Stimulated activated CD8-positive, alpha-beta memory T cell treated with anti-CD3 and anti-CD28 coated beads, Interleukin-2, amount 100 ng/mL, for 1 hour (primary cell): ENCODE measurements at places on chromosomes 5 and 9.

GRCh38 chr9:121013911-121014310 lies 36.2 kb downstream of the C5 start:
- DNase-seq: no peak

- DNase-seq: no peak
These were observed 92.1 kb downstream of the PDZD2 start for GRCh38 chr5:31731016-31731415.

GRCh38 chr9:13446938-13447842 lies 167.7 kb upstream of the MPDZ start:
- no peak for DNase-seq

GRCh38 chr5:142181547-142182163 lies 73.1 kb downstream of the NDFIP1 start:
- no peak for DNase-seq

- no peak for DNase-seq
These were observed 437.7 kb downstream of the SEMA5A start for GRCh38 chr5:9108162-9108561.

DNA sequence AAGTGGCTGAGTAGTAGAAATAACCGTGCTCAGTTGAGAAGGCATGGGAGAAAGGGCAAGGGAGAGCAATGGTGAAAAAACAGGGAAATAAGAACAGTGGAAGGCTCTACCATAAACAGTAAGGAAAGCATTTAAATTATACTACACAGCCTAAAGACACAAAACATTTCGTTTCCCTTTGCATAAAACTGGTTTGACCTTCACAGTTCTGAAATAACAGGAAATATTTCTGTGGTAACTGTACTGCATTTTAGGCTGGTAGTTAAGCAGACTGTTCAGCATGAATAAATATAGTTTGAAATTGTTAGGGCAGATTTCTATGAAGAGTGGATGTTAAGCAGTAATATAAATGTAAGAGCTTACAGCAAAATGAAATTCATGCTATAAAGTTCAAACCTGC lies 147.5 kb downstream of the CSNK1G3 start:
- DNase-seq: no peak

DNA sequence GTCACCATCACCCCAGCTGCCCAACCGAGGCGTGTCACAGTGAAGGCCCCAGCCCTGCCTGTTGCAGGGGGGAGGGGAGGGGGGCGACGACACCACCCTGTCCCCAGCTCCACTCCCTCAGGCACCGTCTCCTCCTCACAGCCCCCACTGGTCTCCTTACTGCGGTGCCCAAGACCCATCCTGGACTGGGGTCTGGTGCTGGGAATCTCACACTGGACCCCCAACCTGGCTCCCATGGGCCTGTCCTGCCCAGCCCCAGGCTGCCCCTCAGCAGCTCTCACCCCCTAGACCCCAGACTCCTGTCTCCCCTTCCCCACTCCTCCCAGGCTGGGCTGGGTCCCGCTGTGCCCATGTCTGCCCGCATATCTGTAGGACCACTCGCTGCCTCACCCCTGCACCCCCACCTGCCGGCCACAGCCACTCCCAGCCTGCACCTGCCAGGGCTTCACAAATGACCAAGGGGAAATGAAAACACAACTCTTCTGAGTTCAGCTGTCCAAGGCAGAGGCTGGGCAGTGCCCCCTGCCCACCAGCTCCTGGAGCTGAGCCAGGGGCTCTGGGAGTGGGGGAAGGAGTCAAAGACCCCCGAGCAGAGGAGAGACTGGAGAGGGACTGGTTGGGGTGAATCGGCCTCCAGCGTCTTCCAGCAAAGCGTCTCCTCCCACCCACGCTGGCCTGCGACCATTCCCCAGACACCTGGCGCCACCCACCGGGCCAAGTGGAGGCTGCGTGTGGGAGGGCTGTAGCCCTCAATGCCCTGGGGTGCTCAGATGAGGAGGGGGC lies 32.6 kb upstream of the EGFL7 start:
- DNase-seq: peak; percentile 46

DNA sequence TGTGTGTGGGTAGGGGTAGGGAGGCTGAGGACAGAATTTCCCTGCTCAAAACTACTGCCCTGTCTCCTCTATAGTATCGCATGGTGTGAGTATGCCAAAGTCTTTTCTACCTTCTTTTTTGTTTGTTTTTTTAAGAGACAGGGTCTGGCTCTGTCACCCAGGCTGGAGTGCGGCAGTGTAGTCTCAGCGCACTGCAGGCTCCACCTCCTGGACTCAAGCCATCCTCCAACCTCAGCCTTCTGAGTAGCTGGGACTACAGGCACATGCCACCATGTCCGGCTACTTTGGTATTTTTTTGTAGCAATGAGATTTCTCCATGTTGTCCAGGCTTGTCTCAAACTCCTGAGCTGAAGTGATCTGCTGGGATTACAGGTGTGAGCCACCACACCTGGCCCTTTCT lies 2.5 kb downstream of the SRP19 start:
- DNase-seq: no peak

- no peak for DNase-seq
These were observed 129.6 kb downstream of the TLE1 start for GRCh38 chr9:81559709-81560108.

DNA sequence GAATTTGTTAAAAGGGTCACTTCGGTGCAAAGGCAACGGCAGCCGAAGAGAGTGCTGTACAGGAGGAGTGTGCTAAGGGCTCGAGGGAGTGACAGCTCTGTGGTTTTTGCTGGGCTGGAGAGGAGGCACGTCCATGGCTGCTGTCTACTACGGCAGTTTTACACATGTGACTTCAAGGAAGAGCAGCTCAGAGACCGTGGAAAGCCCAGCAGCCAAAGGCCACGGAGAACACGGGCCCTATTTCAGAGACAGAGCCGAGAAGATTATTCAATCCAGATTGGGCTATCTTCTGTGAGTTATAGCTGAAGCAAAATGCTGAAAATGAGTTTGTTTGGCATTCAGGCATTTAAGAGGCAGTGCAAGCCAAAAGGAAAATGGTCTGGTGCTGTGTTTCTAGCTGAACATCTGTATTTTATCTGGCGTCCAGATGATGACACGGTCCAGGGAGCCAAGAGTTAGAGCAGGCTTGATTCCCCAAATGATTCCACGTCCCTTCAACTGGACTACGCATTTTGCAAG lies 96.4 kb downstream of the RFK start:
- no peak for DNase-seq

DNA sequence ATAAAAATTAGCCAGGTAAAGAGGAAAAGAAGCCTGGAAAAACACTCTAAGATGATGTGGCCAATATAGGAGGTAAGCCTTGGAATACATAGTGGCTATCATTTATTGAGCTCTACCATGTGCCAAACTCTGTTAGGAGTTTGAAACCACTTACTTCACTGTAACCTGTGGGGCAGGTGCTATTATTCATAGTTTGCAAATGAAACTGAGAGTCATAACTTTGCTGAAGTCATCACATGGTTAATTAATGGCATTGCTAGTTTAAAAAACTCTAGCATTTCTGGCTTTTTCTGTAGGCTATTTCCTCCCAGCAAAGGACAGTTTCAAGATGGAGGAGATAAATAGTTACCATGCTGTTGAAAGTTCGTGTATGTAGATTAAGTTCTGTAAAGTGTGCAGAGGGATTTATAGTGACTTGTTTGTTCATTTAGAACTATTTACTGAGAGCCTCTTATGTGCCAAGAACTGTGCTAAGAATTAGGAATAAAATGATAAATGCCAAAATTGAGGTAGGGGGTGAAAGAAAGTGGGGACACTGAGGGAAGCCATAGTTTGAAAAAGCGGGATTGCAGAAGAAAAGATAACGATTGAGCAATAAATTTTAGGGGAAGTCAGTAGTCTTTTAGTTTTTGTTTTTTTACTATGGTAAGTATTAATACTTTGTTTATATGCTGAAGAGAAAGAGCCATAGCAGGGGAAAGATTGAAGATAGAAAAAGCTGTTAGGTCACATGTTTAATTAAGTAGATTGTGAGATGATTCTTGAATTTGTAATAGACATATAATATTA lies 57.2 kb downstream of the WDR70 start:
- DNase-seq: no peak

GRCh38 chr5:57817924-57818323 lies 335.3 kb upstream of the ACTBL2 start:
- DNase-seq: no peak
